ENCODE measurements at places on chromosomes 16 and 17. TPM values are rescaled to one million over a fixed set of nuclear protein-coding genes. Genes with fewer than 3 reads are reported as not detected.
A peak's percentile ranks its signal among the peaks of the same experiment; 100 is the strongest.

PSMD12 gene
- 19.6 TPM for total RNA-seq

MYH13 gene
- not detected for total RNA-seq

TMEM204 gene
- total RNA-seq, result 22.5 TPM

ODF4 gene
- total RNA-seq, result not detected

CLEC18C gene
- total RNA-seq, result 0.43 TPM

ZPBP2 gene
- total RNA-seq, result not detected

HS3ST2 gene
- not detected for total RNA-seq

KIF18B gene
- total RNA-seq, result 5.2 TPM

TERB1 gene
- under 0.01 TPM for total RNA-seq

LDHD gene
- total RNA-seq, result 0.64 TPM

MMP2 gene
- total RNA-seq, result 634 TPM

GRCh38 chr17:72782985-72783701 lies 309.3 kb downstream of the SLC39A11 start:
- no peak for DNase-seq

- DNase-seq, result peak; percentile 35
Measured at GRCh38 chr16:58329135-58329534, 34.3 kb upstream of the PRSS54 start.

- no peak for DNase-seq
Measured at GRCh38 chr16:29765167-29766032, 12.7 kb upstream of the ZG16 start.

DNA sequence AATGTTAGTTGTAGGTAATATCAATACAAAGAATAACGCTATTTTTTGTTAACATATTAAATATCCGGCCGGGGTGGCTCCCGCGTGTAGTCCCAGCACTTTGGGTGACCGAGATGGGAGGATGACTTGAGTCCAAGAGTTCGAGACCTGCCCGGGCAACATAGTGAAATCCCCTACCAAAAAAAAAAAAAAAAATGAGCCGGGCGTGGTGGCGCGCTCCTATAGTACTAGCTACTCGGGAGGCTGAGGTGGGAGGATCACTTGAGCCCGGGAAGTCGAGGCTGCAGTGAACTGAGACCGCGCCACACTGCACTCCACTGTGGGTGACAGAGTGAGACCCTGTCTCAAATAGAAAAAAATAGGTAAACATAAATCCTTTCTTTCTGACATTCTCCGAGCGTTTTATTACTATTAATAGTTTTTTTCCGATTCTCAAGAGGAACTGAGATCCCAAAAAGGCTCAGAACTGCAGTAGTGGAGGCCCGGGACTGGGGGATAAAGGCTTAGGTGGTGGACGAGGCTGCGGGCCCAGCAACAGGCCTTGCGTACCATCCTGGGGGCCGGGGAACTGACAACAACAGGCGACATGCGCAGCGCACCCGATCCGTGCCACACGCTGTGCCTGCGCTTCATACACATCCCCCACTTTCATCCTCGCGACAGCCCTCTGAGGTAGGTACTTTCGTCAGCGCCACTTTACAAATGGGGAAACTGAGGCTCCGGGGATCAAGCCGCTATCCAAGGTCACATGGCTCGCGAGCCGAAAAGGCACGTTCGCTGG lies 919 bp downstream of the N4BP1 start:
- peak; percentile 31 for DNase-seq

DNA sequence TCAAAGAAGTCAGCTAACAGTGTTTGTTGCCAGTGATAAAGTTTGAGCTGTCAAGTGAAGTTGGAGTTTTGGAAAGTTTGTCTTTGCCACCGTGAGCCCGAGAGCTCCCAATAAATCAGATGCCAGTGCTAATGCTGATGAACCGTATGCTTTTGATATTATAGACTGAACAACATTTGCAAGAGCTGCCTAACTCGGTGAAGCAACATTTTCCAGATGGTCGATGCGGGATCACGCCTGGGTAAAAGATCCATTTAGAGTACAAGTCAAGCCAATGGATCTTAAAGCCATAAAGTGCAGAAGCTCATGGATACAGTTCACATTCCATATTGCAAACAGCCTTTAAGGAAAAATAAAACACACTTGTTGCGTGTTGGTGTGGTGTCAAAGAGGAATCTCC lies 9.6 kb downstream of the BANP start:
- no peak for DNase-seq

DNA sequence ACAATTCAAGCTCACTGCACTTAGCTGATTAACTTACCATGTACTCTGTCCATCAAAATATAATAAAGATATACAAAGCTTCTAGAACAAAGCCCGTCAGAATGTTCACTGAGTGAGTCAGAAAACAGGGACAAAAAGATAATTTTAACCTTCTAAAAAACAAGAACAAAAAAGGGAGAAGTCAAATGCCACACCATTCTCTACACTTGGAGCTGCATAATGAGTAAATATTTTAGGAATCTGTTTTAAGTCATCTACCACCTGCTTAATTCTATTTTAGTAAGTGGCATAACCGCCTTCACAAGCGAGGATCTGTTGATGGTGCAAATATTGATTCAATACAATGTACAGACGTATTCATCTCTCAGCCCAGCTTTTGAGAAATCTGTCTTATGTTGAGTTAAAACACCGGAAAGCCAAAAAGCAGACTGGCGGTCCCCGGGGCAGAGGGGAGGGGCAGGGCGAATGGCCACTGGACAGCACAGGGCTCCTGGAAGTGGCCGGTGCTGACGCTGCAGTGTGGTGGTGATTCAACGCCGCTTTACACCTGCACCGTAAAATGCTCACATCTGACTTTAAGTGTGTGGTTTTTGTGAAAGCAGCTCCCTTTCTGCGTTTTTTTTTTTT lies 20.1 kb downstream of the RAB40B start:
- no peak for DNase-seq

GRCh38 chr17:31582151-31582907 lies 190.9 kb downstream of the RAB11FIP4 start:
- DNase-seq, result peak; percentile 51

GRCh38 chr16:424623-425081 lies 797 bp upstream of the RAB11FIP3 start:
- DNase-seq, result no peak

DNA sequence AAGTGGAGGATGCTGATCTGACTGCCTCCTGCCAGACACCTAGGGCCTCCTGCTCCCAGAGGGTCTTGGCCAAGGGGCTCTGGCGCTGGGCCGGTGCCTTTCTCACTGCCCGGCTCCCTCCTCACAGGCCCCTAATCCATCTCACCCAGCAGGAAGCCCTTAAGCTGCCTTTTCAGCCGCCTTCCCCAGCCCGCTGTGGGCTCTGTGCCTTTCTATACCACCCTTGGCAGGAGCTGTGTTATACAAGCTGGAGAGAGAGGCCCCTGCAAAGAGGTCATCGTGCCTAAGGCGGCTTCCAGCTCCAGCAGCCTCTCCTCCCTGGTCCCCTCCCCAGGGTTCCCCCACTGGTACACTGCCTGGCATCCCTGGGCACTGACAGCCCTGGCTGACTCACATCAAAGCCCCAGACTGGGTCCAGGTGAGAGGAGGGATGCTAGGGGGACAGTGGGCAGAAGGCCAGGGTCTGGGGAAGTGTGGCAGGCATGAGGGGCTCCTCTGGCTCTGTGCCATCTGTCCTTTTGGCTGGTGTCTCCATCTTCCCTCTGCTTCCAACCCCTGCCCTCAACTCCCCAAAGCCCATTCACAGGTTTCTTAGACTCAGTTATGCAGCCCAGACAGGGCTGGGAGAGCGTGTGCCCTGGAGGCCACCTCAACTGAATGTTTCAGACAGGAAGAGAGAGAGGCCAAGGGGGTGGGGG lies 15.3 kb upstream of the FZD2 start:
- no peak for DNase-seq

DNA sequence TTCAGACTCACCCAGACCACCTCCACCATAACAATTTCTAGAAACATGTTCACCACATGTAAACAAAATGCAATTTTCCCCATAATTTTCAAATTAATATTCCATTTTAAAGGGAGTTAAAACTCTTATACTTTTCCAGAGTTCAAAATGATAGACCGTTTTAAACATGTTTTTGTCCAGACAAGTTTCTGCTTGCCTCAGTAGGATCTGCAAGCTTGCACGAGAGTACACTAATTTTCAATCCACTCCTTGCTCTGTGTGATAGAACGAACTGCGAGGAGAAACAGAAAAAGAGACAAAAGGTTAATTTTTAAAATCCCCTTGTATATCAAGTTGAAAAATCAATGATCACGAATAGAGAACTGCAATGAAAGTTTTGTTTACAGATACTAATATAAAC lies 7.1 kb downstream of the FAHD1 start:
- no peak for DNase-seq

DNA sequence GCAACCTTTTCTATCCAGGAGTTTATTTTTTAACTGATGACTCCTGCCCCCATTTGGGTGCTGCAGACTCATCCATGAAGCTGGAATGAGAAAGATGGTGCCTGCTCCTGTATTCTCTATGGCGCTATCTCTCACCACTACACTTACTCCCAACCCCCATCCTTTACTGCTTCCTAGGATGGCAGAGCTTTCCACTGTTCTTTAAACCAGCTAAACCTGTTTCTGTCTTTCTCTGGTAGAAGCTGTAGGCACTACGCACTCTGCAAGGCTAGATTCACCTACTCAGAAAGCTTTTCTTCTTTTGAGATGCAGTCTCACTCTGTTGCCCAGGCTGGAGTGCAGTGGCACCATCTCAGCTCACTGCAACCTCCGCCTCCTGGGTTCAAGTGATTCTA lies 47.0 kb downstream of the ADAMTS18 start:
- DNase-seq, result no peak
